ENCODE measurements at places on chromosomes 5 and 9.

DNA sequence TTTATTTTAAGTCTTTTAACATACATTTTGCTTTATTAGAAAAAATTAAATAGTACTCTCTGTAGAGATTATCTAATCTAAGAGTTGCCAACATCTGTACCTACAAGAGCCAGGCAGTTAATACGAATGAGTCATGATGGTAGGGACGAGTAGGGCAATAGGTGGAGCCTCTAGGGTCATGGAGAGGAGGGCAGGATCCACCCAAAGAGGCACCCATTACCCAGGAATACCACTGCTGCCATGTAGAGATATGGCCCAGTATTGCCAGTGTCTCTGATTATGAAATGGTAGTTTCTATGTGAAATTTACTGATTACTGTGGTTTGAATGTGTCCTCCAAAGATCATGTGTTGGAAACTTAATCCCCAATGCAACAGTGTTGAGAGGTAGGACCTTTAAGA is 170.4 kb downstream of the PIK3R1 start:
- DNase-seq = no peak

- DNase-seq = no peak
Measured at GRCh38 chr5:150227036-150227435, 37.2 kb downstream of the SLC6A7 start.

- DNase-seq = no peak
Measured at GRCh38 chr5:39370555-39371366, 6.5 kb upstream of the C9 start.

DNA sequence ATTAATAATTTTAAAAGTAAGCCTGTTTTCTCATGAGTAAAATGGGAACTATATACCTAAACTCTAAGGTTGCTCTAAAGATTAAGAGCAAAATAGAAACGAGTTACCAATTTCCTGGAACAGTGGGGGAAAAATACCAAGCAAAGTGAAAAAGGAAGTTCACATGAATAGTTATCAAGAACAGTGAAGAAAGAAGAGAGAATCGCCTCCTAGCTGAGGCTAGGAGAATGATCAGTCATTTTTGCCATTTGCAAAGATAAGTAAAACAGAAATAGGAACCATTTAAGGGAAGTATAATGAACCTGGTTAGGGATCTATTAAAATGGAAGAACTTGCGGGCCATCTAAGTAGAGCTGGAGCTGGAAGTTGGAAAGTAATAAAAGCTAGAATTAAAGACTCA is 50.7 kb downstream of the P4HA2 start:
- no peak for DNase-seq

- no peak for DNase-seq
Measured at GRCh38 chr5:4050203-4050602, 454.6 kb downstream of the IRX1 start.

DNA sequence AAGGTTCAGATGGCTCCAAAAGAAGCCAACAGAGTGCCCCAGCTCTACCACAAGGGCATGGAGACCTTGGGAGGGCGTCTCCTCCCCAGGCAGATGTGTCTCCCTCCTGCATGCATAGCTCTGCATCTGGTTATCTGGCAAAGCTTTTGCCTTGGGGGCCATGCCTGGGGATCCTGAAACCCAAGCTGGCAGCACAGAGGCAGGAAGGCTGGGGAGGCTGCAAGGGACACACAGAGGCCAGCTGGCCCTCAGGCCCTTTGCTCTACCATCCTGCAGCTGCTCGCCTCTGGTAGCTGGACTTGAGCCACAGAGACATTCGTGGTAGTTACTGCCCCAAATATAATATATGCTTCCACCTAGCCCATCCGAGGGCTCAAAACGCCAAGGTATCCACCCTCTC is 3.9 kb downstream of the SEPTIN8 start:
- no peak for DNase-seq

DNA sequence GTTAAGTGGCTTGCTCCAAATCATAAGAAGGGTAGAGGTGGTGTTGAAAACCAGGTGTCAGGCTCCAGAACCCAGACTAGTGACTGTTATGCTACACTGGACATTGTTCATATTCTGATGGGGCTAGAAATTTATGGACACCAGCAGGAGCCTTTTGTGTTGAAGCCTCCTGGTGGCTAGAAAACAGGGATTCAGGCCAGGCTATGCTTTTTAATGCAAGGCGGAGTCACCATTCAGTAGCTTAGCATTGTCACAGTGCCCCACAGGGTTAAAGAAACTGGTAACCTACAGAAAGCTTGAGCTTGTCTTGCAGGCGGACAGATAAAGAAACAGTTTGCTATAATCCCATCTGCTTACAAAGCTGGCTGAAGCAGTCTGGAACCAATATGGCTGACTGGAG is 23.0 kb upstream of the GOLM1 start:
- no peak for DNase-seq

DNA sequence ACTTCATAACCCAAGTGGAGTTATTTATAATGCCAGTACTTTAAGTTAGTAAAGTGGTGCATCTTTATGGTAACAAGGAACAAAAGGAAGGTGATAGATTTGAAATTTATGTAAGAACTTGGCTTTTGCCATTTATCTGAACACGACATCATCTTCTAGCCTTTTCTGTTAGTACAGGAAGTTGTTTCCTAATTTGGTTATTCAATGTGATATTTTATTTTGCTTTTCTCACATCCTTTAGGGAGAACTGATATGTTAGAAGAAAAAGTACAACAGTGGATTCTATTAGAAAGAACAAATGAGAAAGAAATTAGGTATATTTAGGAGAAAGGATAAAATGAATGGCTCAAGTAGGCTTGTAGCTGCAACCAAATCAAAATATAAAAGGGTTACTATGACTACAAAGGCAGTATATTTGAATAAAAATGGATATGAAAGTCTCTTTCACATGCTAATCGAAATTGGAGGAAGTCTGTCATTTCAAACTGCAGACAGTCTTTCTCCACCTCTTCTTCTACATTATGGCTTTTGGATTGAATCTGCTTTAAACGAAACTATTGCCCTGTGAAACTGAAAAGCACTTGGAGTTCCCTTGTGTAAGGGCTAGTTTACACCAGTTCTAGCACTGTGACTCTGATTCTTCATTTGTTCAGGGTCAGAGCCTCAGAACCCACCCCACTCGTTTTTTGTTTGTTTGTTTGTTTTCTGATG is 18.5 kb upstream of the SLC24A2 start:
- DNase-seq = no peak

GRCh38 chr9:134811079-134811672 is 69.4 kb upstream of the FCN2 start:
- no peak for DNase-seq

DNA sequence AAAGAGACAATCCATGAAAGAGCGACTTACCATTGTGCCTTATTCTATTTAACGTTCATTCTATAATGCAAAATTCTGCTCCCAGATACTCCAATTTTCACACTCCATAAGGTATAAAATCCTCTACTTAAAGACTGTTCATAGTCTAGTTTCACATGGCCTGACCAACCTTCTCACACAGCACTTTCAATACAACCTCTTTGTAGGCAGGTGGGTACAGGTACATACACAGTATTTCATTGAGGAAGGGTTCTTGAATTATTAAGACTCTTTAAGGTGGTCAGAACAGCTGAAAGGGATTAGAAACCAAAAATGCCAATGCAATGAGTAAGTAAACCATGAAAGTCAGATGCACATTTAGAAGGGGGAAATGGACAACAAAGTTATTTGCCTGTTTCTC is 352.0 kb downstream of the PARP8 start:
- DNase-seq = no peak

DNA sequence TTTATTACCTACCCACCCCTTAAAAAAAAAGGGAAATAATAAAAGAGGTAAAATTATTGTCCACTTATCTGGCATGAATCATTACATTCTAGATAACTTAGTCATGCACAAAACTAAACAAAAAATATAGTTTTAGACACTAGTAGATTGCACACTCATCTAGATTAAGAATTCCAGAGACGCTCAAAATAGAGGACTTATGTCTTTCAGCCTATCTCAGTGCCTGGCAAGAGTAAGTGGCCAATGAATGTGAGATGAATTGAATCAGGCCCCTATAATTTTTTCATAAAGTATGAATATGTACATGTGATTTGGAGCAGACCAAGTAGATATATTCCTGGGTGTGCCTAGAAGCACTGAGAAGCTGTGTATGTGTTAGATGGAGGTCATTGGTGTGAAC is 2.0 kb upstream of the RXFP3 start:
- DNase-seq = no peak

DNA sequence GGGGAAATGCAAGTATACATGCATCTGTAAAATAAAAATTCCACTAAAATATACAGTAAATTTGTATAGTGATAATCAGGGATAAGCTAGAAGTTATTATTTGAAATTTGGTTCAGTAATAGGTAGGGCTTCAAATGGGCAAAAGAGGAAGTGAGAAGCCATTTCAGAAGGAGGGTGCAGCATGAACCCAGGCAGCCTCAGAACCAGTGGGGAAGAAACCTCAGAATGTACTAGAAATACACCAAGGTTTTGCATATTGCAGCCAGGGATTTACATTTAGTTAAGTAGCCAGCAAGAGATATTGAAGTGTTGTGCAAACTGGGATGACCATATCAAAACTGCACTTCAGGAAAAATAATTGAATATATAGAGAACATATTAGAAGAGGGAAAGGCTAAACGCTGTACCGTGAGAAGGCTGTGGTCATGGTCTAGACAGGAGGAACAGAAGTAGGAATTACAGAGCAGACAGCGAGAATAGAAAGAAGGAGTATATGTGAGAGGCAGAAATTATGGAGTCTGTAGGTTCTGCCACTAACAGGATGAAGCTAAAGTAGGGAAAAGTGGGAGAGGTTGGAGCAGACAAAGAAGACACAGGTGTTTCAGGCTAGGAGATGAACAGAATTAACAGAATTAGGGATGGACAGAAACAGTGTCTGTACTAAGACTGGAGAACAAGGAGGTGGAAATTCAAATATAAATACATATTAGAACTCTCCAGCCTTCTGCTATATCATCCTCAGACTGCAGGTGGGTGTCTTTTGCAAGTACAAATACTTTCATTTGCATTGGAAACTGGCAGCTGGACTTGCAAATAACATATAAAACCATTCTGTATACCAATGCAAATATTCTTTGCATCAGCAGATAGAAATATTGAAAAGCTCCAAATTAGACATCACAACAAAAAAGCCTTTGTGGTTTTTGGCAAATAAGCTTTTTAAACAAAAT is 335.6 kb downstream of the ZNF608 start:
- no peak for DNase-seq

DNA sequence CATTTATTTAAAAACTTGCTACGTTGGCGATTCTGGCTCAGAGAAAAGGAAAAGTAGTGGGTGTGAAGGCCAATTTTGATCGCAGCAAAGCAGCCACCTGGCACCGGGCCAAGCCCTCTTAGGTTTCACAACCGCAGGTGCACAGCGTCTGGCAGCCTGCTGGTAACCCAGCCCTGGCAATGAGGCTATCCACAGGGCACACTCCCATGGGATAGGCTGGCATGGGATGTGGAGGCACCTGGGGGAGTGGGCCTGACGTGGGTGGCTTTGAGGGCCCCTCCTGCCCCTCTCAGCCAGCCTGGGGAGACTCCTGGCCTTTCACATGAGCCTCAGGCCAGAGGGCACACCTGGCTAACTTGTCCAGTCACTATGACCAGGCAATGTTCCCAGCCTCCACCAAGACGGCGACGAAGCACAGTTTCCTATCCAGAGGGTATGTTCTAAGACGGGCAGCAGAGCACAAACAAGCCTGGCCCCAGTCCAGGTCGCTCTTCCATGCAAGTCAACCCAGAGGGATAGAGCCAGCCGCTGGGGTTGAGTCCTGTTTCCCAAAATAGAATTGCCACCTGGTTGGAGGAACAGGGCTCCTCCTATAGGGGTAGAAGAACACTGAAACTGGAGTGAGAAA is 19.0 kb downstream of the CMBL start:
- peak; percentile 28 for DNase-seq

DNA sequence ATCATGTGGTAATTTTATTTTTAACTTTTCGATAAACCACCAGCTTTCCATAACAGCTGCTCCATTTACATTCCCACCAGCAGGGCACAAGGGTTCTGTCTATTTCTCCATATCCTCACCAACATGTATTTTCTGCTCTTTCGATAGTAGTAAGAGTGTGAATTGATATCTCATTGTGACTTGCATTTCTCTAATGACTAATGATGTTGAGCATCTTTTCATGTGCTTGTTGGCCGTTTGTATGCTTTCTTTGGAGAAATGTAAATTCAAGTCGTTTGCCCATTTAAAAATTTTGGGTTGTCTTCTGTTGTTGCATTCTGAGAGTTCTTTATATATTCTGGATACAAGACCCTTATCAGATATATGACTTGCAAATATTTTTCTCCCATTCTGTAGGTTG is 45.9 kb downstream of the PSD2 start:
- DNase-seq = no peak

- no peak for DNase-seq
Measured at GRCh38 chr9:133733796-133734533, 4.2 kb downstream of the SARDH start.

GRCh38 chr9:16656432-16657169 is 213.9 kb downstream of the BNC2 start:
- no peak for DNase-seq

DNA sequence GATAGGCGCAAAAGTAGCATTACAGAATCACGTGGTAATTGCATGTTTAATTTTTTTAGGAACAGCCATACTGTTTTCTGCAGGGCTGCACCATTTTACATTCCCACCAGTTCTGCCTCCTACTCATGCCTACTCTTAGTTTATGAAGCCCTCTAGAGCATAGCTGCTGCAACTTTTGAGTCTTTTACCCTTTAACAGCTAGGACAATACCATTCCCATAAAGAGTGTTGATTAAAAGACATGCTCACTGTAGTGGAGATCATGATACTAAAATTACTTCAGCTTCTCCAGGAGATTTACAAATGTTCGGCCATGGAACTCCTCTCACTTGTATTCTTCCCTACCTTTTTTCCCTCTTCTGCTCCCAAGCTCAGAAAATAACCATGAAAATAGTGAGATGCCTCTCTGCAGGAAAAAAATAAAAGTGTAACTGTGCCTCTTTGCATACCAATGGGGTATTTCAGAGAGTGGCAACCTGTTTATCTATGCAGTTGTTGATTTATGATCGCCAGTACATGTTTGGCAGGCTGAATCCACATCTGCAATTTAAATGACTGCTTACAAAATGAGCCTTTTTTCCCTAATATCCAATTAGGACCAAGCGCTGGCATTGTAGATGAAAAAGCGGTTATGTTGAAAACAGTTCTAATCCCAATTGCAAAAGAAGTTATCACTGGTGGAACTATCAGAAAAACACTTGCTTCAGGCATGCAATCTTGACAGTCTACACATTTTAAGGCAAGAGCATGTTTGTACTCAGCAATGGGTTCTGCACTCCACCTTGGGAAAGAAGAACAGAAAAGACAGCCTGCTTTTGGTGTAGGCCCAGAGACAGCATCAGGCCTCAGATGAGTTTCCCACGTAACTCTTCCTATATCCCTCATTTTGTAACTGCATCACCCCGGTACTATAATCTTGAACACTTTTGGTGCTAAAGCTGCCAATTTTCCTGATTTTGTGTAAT is 131.1 kb downstream of the ADAMTSL1 start:
- no peak for DNase-seq

- DNase-seq = no peak
Measured at GRCh38 chr5:74310997-74311930, 329.3 kb downstream of the ENC1 start.

Measured in stimulated activated CD4-positive, alpha-beta T cell treated with anti-CD3 and anti-CD28 coated beads, TNF-alpha, amount 100 ng/mL, for 24 hours (primary cell).